Esophagus mucosa (tissue), 1 donor: ENCODE measurements at places on chromosomes 11 and 22. TPM values are rescaled to one million over a fixed set of nuclear protein-coding genes. Genes with fewer than 3 reads are reported as not detected.
A peak's percentile ranks its signal among the peaks of the same experiment; 100 is the strongest.

OR56A1 gene
- total RNA-seq: not detected

DNA sequence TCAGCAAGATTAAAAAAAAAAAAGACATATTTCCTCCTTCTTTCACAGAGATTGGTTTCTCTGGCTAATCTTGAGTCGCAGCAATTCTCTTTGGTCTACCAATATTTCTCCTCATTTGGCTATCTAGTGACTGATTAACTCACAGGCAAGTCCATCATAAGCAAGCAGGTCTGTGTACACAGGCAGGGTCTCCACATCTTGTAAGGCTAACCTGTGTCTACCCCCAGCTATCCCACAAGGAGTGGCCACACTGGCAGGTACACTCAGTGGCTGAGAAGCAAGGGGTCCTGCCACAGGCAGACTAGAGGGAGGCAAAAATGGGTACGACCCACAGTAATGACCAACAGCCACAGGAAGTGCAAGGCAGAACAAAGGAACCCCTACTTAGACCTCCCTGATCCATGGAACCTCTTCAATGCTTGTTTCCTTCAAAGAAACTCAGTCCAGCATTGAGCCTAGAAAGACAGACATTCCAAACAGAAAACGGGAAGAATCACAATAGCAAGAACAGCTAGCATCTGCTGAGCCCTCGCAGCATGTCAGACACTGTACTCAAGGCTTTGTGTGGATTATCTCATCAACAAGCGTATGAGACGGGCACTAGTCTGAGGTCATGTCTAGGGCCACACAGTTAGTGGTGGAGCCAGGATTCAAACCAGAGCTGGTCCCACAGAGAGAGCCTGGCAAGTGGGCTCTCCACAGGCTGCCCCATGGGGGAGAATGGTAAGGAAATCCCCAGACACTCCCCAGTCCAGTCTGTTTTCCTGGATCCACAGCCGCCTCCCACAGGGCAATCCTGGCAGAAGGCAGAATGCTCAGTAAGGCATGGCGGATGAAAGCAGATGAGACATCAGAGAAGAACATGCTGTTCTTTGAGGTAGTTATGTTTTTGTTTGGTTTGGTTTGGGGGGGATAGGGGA lies 34.3 kb downstream of the PLEKHA7 start:
- no peak for ATAC-seq

DNA sequence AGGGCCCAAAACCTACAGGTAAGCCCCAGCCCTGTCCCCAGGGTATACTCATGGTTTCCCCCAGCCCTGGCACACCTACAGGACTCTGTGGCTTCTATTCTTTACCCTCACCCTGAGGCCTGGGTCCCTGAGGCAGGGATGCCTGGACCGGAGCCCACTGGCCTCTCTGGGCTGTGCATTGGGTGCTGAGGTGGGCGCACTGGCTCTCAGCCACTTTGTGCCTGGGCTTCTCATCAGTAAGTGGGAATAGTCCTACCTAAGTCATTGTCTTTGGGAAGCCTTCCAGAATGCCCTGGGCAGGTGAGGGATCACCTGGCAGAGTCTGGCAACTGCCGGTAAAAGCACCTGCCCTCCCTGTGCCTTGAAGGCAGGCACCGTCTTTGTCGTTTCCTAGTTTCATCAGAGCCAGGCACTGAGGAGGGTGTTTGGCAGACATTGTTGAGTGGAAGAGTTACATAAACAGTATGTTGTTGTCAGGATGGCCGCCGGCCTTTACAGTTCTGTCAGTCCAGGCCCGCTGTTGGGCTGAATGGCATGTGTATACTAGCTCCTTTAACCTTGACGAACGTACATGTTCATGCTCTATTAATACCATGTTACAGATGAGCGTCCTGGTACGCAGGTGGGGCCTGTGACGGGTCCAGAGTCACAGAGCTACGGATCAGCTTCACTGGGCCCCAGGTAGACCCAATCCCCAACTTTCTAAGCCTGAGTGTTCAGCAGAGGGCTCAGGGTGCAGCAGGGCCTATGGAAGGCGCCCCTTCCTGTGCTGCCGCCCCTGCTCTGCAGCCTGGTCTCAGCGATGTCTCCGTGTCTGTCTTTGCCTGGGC lies 23.0 kb downstream of the SHANK3 start:
- peak; percentile 62 for ATAC-seq

OR6A2 gene
- total RNA-seq: 0.08 TPM

GRCh38 chr22:49735901-49736421 lies 91.7 kb downstream of the BRD1 start:
- no peak for ATAC-seq

- no peak for ATAC-seq
Observed at GRCh38 chr11:40877256-40877655, 582.2 kb downstream of the LRRC4C start.

BATF2 gene
- not detected for total RNA-seq

RFPL1 gene
- not detected for total RNA-seq

MS4A3 gene
- total RNA-seq: not detected
